ENCODE measurements at places on chromosomes 11 and 22.

DNA sequence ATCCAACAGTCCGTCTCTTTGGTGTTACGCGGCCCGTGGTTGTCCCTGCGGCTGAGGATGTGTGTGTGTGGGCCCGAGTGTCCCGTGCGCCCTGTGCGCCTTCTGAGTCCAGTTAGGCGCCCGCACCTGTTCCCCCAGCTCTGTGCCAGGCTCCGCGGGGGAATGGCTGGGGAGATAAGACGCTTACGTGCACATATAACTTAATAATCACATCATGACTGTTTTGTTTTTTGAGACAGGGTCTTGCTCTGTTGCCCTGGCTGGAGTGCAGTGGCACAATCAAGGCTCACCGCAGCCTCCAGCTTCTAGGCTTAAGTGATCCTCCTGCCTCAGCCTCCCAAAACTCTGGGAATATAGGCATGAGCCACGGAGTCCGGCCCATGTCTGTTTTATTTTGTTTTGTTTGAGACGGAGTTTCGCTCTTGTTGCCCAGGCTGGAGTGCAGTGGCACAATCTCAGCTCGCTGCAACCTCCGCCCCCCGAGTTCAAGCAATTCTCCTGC, 817 bp downstream of the ARL2 start:
- DNase-seq = no peak

- DNase-seq = no peak
Observed at GRCh38 chr11:114256176-114256966, 39.8 kb upstream of the NNMT start.

- DNase-seq = no peak
Observed at GRCh38 chr11:120147094-120147949, 9.4 kb upstream of the TRIM29 start.

GRCh38 chr11:57425565-57426438, 1.1 kb downstream of the SLC43A3 start:
- DNase-seq = no peak

- DNase-seq = no peak
Observed at GRCh38 chr11:96014217-96014616, 90.3 kb upstream of the MTMR2 start.

DNA sequence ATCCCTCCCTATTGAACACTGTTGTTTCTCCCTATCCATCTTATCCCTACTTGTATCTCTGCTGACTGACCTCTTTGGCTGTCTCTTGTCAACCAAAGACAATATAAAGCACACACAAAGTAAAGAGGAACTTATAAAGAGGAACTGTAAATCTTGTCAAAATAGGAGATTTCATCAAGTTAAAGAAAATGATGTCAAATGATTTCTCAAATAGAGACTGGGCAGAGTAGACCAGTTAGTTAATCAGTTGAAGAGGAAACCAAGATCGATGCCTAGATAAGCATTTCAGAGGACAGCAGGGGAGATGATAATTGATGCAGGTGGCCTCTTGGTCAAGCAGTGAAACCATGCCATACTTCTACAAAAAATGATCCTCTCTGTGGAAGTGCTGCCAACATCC, 22.7 kb downstream of the KCNQ1OT1 start:
- DNase-seq = no peak

GRCh38 chr11:9974375-9974774, 310.5 kb downstream of the SWAP70 start:
- no peak for DNase-seq

DNA sequence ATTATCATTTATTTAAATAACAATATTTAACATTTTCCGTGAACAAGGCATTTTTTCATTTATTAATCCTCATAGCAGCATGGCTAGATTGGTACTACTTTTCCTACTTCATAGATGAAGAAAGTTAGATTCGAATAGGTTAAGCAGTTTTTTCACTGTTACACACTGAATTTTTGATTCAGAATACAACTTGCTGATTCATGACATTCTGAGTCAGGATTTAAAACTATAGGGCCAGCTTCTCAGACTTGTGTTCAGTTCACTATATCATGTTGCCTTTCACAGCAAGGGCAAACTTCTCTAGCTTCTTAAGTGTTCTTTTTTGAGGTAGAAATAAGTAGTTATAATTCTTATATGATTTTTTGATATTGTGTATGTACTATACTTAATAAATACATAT, 31.5 kb downstream of the CYP2R1 start:
- no peak for DNase-seq

DNA sequence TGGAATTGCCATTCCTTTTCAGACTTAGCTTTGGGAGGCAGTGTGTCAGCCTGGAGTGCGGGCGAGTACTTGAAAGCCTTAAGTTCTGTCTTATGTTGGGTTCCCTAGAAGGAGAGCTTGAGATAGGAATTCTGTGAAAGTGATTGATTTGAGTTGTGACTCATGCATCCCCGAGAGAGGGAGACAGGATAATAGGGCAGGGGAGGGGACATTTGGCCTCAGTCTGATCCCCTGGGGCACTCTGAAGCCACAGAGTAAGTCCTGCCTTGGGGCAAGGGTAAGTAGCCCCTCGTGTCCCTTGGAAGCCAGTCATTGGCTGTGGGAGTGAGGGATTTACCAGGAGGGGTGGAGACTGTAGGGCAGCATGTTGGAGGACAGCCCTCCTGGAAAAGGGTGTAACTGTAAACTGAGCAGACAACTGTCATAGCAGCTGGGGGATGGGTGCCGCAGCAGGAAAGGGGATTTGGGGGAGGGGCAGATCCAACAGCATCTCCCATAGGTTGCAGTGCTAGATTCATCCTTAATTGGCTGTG, 44.0 kb downstream of the KIAA1671 start:
- DNase-seq = peak; percentile 78

DNA sequence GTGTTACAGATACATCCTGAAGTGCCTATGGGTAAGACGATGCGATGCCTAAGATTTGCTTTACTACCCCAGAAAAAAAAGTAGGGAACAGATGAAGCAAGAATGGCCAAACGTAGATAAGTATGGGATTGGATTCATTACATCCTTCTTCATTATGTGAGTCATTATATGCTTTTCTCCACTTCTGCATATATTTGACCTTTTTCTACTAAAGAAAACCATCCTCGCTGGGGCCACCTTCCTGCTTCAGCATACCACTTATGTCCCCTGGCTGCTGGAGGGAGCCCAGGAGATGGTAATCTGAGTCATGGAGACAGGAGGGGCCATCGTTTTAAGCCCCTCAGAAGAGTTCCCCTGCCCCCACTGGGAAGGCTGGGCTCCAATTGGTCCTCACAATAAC, 14.4 kb upstream of the KLHL35 start:
- no peak for DNase-seq

GRCh38 chr11:119585043-119585781, 143.8 kb downstream of the NECTIN1 start:
- DNase-seq = peak; percentile 29

- no peak for DNase-seq
Observed at GRCh38 chr11:93559681-93560080, 16.5 kb upstream of the SMCO4 start.

DNA sequence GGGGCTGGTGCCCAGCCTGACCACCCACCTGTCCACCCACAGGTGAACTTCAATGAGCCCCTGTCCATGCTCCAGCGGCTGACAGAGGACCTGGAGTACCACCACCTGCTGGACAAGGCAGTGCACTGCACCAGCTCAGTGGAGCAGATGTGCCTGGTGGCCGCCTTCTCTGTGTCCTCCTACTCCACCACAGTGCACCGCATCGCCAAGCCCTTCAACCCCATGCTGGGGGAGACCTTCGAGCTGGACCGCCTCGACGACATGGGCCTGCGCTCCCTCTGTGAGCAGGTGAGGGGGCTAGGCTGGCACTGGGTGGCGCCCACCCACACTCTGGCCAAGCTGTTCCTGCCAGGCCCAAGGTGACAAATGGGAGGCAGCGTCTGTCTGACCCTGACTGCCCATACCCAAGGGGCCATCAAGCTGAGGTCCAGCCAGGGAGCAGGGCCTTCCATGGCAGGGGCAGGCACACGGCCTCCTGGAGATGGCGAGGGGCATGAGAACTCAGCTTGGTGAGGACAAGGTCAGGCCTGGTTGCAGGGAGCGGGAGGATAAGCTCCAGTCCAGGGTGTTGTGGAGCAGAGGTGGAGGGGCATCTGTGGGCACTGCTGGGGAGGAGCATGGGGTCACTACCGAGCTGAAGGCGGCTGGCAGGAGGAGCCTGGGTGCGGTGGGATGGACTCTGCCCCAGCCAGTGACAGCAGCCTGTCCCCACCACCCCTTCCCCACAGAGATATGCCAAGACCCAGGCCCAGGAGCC, 77.7 kb downstream of the MORC2 start:
- DNase-seq = no peak

DNA sequence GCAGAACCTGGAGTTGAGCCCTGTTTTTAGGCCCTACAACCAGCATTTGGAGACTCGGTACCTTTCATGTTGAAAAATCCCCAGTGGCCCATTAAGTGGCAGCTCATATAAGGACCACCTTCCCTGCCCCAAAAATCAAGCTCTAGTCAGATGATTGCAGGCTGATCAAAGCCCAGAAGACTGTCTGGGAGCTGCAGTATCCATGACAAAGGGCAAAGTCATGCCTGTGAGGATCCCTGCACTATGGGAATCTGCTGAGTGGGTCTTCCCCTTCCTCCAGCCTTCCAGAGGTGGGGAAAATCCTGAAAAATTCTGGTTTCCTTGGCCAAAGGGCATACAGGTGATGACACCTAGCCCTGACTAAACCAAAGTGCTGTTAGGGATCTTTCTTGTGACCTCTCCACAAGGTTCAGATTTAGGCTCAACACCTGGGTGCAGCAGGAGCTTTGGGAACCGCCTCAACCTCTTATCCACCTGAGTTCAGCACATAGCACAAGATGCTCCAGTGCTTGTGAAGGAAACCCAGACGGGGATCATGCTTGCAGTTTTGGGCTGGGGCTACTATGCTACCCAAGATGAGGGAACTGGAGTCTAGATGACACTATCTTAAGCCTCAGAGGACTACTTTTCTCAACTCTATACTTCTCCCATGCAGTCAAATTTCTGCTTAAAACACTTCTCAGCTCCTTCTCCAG, 1.2 kb upstream of the TRIM3 start:
- no peak for DNase-seq

DNA sequence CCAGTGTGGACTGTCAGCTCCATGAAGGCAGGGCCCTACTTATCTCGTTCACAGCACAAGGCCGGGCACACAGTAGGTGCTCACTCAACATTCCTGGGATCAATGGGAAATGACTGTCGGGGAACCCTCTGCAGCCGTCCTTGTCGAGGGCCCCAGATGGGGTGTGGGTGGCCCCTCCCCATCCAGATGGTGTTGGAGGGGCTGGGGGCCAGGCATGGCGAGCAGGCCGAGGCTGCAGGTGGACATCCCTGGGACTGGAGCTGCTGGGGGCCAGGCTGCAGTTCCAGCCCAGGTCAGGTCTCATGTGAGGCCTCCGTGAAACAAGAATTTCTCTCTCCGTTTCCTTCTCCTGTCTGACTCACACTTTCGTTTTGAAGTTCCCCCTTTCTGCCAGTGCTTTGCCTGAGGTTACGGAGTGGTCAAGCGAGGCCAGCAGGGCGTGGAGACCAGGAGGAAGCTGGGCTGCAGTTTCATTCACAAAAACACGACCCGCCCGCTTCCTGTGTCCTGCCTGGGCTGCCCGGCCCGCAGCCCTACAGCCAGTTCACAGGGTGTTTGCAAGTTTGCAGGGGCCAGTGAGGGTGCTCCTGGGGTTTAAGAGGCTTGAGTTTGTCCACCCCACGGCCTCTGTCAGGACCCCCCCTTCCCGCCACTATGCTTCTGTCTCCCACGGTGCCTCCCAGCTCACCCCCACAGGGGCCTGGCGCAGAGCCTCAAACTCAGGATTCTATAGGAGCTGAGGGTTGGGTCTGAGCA, 4.5 kb downstream of the MYEOV start:
- no peak for DNase-seq

GRCh38 chr11:117097389-117098268, 599 bp downstream of the SIK3 start:
- peak; percentile 39 for DNase-seq

GRCh38 chr11:134845474-134846327, 433.7 kb upstream of the B3GAT1 start:
- DNase-seq = no peak

GRCh38 chr22:32854351-32854804, 52.9 kb downstream of the TIMP3 start:
- DNase-seq = no peak

DNA sequence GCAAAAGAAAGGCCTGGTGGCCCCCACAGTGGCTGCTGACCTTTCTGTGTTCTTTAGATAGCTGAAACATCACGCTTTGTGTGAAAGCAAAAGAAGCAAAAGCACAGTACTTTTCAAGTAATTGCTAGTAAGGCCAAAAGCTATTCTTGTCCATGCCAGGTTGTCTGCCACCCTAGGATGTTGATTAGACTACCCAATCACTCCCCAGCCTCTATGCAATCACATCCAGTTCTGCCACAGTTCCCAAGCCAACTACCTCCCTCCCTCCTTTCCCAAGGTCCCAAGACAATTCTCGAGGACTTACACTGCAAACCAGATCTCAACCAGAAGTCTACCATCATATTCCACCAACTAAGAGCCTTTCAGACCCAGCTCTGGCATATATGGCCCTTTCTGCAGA, 46.2 kb downstream of the RDX start:
- DNase-seq = no peak

DNA sequence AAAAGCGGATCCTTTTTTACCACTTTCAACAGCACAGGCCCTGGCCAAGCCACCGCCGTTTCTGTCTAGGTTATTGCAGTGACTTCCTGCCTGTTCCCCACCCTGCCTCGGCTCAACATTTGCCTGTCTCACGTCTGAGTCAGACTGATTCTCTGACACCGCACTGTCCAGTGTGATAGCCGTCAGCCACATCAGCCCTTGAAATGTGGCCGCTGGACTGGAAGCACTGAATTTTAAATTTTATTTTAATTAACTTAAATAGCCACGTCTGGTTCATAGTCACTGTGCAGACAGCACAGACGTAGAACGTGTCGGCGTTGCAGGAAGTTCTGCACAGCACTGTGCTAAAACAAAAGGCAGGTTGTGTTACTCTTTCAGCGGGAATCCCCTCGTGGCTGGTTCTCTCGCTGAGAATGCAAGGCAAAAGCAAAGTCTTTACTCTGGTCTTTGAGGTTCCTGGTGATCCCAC, 56.3 kb upstream of the ADSL start:
- no peak for DNase-seq

GRCh38 chr11:66749091-66749490, 20.1 kb upstream of the SPTBN2 start:
- no peak for DNase-seq

DNA sequence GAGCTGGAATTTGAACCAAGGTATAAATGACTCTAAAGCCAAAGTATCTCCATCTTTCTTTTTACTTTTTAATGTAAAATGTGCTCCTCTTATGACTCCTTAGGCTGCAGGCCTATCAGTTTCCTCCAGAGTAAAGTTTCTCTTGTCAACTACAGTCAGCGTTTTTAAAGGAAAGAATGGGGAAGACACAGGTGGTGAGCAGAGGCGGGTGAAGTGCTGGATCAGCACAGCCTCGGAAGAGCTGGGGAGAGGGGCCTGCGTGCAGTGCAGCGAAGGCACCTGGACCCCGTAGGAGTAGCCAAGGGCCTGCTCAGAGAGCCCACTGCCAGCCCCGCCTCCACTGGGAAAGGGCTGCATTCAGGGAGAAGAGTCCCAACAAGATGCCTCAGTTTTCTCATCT, 48.8 kb upstream of the ALX4 start:
- no peak for DNase-seq

- DNase-seq = no peak
Observed at GRCh38 chr11:15988693-15989231, 367.6 kb downstream of the SOX6 start.
